CD4-positive, alpha-beta T cell treated with Interleukin-15 for 4 hours (primary cell): ENCODE measurements at places on chromosomes 6 and 20.

- DNase-seq, result peak; percentile 20
These were observed 63.5 kb downstream of the IRF4 start for GRCh38 chr6:455006-455585.

GRCh38 chr6:2529211-2529719 lies 221.5 kb downstream of the MYLK4 start:
- no peak for DNase-seq

- no peak for DNase-seq
These were observed 14.0 kb downstream of the COL9A3 start for GRCh38 chr20:62830821-62831220.

DNA sequence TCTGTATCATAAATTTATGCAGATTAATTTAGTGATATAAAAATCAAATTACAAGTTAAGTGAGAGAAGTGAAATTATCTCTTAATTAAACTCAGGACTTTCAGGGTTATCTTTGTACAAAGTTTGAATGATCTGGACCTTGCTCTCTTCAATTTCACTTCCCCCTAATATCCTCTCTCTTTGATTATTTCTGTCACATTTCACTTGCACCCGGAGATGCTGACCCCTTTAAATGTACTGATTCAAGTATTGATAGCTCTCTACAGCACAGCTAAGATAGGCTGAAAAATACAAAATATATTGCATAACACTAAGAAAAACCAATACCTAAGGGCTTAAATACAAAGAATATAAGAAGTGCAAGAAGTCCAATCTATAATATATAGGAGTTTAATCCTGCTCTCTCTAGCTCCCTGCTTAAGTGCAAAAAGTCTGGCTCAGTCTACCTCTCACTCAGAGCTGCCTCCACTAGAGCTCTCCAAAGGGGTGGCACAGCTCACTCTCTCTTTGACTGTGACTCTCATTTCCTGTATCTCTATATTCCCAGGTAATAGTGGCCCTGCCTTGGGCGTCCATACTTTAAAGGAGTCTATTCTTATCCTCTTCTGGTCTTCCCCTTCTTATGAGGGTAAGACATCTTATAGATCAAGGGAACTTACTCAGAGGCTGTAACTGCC lies 588.4 kb downstream of the RFPL4B start:
- DNase-seq, result no peak

DNA sequence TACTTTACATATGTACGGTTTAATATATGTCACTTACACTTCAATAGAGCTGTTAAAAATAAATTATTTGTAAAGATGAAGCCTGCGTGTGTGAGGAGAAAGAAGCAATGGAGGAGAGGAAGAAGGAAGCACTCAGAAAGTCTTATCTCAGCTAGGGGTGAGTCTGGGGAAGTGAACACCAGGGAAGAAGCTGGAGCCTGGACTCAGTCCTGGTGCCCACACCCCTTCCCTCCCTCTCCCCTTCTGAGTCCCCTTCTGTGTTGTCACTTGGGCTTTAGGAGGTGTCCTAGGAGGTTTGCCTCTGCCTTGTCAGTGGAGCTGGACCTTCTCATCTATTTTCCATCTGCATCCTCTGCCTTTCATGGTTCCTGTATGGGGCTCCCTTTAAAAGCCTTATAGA lies 1.9 kb downstream of the SIRPB2 start:
- DNase-seq, result no peak

GRCh38 chr20:20457392-20458126 lies 89.7 kb downstream of the INSM1 start:
- no peak for DNase-seq
